ENCODE measurements at places on chromosomes 5 and 9.

DNA sequence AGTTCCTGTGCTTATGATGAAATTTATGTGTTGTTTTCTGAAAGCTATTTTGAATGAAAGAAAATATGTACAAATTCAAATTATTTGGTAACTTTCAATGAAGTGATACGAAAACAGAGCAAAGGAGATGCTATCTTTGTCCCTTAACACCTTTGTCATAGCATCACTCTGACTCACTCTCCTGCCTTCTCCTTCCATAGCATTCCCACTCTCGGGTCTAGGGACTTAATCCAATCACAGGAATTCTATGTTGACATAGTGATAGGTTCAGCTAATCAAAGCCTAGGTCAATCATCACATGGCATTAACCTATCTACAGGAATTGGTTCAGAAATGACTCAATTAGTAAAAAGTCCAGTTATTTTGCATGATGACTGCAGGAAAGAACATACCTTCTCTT is 464.7 kb upstream of the RORB start:
- DNase-seq = no peak

DNA sequence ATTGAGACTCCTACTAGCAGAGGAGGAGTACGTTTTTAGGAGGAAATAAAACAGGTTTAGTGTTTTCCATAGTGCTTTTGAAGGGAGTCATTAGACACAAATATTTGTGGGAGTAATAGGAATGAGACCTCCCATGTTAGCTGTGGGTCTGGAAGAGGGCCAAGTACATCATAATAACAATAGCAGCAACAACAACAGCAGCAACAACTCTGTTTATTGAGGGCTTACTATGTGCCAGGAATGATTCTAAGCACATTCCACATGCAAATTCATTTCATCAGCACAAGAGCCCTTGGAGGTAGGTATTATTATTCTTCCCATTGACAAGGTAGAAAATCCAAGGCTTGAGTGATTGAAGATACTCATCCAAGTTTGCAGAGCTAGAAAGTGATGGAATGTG is 384.2 kb upstream of the RPS23 start:
- no peak for DNase-seq

GRCh38 chr9:79377339-79377855 is 194.4 kb upstream of the TLE4 start:
- no peak for DNase-seq

- DNase-seq = no peak
These were observed 338.6 kb downstream of the SLIT3 start for GRCh38 chr5:168962306-168962705.

GRCh38 chr5:29568028-29568427 is 1625.5 kb upstream of the CDH6 start:
- DNase-seq = no peak

- DNase-seq = no peak
These were observed 306.6 kb upstream of the KIF2A start for GRCh38 chr5:61999371-61999770.

- DNase-seq = no peak
These were observed 311.0 kb downstream of the AGTPBP1 start for GRCh38 chr9:85430659-85431338.

DNA sequence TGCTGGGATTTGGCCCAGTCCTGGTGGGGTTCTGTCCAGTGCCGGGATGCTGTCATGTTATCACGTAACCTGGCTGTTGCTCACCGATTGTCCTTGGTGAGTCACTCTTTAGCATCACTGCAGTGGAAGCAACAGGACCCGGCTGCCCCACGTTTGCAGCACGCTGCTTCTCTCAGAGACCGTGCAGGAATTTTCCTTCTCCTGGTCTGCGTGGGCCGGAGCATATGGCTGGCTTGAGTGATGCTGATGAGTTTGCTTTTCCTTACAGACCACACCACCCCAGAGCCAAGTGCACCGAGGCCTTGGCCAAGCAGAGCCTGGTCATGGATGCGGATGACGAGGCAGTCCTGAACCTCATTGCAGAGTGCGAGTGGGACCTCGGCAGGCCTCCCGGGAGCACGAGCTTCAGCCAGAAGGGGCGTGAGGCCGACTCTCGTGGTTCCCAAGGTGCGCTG is 21.4 kb downstream of the CEP72 start:
- DNase-seq = no peak

GRCh38 chr5:83752700-83753099 is 32.0 kb upstream of the HAPLN1 start:
- no peak for DNase-seq

DNA sequence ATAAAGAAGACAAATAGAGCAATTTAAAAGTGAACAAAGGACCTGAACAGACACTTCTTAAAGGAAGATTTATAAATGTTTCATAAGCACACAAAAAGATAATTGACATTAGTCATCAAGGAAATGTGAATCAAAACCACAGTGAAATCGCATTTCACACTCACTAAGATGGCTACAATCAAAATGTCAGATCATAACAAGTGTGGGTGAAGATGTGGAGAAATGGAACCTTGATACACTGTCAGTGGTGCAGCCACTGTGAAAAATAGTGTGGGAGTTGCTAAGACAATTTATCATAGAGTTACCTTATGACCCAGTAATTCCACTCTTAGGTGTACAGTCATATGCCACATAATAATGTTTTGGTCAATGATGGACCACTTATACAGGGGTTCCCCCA is 54.5 kb upstream of the HTR4 start:
- DNase-seq = no peak

GRCh38 chr5:171770153-171770552 is 15.5 kb upstream of the SMIM23 start:
- no peak for DNase-seq

DNA sequence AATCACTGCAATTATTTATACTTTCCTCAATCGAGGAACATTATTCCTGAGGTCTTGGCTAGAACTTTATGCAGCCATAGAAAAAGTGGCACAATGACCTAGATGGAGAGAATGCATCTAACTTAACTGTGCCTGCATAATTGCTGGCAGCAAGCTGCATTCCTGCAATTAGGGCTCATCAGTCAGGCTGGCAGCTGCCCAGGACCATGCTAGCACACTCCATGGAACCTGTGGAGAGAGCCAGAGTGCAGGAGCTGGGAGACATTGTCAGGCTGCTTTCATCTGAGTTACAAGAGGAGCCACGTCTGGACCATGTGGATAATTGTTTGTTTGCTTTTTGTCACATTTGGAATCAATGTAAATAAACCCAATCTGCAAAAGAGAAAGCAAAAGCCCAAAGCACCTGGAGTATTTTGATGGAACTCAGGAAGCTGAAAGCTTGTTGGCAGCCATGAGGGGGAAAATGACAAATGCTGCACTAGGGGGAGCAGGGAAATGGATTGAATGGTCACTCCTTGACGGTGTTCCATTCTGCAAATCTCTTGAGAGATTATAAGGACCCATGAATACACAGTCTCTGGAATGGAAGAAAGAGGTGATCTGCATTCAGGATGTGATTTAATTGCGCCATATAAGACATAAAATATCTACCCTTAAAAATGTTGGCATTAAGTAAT is 839.9 kb downstream of the MAT2B start:
- DNase-seq = no peak

DNA sequence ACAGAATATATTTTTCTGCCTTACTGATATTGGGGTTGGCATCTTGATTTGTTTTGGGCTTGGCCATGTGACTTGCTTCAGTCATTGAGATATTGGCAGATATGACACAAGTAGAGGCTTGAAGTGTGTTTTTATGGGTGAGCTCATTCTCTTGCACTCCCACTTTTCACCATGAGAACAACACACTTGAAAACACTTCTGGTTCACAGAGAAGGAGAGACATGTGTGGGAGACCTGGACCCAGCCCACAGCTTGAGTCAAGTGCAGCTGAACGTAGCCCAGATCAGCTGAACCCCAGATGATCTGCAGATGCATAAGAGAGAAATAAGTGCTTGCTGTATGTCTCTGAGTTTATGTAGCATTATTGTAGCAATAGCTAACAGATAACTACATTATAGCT is 155.4 kb downstream of the SEMA6A start:
- no peak for DNase-seq

- no peak for DNase-seq
These were observed 57.9 kb downstream of the DIAPH1 start for GRCh38 chr5:141560725-141561483.

GRCh38 chr9:132183134-132183533 is 21.3 kb downstream of the NTNG2 start:
- DNase-seq = no peak

- DNase-seq = no peak
These were observed 48.7 kb upstream of the ORM1 start for GRCh38 chr9:114274217-114274616.

- no peak for DNase-seq
These were observed 1306.5 kb upstream of the CDH9 start for GRCh38 chr5:28344836-28345433.

DNA sequence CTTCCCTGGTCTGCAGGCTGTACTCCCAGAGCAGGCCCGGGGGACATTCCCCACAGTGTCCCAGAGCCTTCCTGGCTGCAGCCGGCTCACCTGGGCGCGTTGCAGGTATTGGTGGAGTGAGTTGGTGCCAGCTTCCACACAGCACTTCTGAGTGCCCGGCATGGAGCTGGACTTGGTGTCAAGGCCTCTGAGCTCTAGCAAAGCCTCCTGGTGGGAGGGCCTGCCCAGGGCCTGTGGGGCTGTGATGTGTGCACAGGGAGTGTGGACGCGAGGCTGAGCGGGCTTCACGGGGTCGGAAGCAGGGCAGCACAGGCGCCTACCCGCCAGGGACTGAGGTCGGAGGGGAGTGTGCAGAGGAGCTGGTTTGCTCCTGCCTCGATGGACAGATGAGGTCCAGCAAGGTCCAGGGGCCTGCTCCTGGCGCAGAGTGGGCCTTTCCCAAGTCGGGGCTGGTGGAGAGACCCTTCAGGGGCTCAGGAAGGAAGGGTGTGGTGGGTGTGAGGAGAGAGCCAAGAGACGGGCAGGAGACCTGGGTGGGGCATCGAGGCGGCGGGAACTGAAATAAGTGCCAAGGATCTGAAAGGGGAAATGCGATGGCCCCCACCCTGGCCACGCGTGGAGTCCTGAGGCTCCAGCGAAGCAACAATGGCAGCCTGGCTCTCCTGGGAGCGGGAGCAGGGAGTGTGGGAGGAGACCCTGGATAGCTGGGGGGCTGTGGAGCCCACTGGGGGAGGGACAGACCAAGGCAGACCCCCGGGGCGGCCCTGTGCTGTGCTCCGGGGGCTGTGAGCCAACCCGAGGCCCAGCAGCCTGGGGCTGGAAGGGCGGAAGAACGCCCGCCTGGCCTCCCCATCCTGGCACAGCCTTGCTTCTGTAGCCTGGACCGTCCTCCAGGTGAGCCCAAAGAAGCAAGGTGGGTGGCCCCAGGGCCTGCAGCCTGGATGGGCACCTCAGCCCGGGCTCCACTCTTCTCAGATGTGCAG is 78.4 kb downstream of the RXRA start:
- DNase-seq = no peak

GRCh38 chr5:72046106-72046505 is 61.2 kb upstream of the MAP1B start:
- no peak for DNase-seq

GRCh38 chr9:95626885-95627558 is 110.3 kb upstream of the PTCH1 start:
- no peak for DNase-seq

- DNase-seq = peak; percentile 52
These were observed 44.0 kb downstream of the ROR2 start for GRCh38 chr9:91905991-91906469.

DNA sequence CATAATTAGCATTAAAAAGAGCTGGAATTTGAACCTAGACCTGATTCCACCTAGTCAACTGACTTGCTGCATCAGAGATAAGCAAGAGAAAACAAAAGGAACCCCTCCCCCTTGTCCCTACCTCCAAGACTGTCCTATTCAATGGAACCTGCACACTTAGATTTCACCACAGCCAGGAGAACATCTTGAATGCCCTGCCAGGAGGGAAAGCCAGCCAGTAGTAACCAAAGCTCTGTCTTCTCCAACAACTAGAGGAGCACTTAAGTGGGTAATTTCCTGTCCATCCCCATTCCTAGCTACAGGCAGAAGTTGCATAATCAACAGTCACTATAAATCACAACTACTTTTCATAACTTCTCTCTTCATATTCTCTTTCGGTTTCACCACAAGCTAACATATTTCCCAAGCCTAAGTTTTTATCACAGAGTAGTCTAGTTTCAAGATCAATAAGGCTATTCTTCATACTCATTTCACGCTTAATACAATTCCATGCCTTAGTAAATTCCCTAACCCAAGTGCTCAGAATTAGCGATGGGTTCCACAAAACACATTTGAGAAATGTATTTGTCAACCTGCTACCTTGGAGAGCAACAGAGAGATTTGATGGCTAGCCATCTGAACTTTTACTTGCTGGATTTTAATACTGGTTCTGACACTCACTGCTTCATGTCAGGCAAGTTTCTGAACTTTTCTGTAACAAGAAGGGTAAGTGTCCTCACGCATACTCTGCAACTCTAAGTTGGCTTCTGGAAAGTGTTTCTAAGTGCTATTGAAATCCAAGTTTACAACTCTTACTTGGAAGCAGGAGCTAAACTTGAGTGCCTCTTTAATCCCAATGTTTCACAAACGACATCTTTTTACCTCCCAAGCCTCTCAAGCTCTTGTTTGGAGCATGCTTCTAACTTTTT is 2.0 kb downstream of the DENND1A start:
- DNase-seq = no peak

DNA sequence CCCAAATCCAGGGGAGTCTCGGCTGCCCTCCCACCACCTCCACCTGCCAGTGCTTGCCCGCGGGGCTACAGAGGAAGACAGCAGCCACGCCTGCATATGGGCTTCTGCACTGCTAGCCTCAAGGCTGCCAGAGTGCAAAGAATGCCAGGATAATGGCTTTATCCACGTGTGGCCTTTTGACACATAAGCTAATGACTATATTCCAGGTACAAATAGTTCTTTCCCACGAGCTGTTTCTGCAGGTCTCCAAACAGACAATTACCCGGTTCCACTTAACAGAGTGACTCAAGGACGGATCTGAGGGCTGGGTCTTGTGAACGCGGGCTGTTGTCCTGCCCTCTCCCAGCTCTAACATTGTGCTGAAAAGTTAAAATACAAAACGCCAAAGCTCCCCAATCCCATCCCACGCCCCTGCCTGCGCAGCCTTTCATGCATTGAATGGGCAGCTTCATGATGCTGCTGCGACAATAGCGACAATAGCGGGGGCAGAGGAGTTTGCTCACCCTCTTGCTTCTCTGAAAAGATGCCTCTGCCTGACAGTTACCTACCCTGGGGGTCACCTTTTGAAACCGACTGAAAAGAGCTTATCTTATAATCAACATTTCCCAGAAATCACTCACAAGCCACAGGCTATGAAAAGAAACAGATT is 39.1 kb upstream of the MSH3 start:
- no peak for DNase-seq
